Activated naive CD4-positive, alpha-beta T cell treated with anti-CD3 and anti-CD28 coated beads for 36 hours (primary cell): ENCODE measurements at places on chromosomes 13 and 19. TPM values are rescaled to one million over a fixed set of nuclear protein-coding genes. Genes with fewer than 3 reads are reported as not detected.

Gene OR10H5
- not detected for total RNA-seq

Gene CGB5
- total RNA-seq, result not detected

Gene FLT3LG
- 28.4 TPM for total RNA-seq

Gene SGCG
- not detected for total RNA-seq

DNA sequence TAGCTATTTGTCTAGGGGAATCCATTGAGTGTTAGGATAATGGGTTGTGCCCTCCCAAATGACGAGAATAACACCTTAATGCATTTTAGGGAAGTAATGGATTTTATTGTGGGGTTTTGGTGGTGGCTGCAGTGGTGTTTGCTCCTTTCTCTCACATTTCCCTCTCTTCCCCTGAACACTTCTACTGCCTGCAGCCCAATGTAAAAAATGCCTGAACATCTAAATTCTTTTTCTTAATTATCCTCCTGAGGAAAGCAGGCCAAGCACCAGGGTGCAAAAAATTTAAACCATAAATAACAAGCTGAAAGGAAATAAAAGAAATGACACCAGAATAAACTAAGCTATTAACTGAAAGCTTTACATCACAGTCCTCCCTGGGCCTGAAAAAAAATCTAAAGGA, 57.3 kb upstream of the PCDH8 start:
- H3K36me3 ChIP-seq, result no peaks in the 10 kb centered on the region
- H3K27me3 ChIP-seq, result peaks cover 29% of the 10 kb centered on the region
- H3K4me1 ChIP-seq, result no peaks in the 10 kb centered on the region
- DNase-seq, result no peak
